ENCODE measurements at places on chromosomes 3 and 15.

DNA sequence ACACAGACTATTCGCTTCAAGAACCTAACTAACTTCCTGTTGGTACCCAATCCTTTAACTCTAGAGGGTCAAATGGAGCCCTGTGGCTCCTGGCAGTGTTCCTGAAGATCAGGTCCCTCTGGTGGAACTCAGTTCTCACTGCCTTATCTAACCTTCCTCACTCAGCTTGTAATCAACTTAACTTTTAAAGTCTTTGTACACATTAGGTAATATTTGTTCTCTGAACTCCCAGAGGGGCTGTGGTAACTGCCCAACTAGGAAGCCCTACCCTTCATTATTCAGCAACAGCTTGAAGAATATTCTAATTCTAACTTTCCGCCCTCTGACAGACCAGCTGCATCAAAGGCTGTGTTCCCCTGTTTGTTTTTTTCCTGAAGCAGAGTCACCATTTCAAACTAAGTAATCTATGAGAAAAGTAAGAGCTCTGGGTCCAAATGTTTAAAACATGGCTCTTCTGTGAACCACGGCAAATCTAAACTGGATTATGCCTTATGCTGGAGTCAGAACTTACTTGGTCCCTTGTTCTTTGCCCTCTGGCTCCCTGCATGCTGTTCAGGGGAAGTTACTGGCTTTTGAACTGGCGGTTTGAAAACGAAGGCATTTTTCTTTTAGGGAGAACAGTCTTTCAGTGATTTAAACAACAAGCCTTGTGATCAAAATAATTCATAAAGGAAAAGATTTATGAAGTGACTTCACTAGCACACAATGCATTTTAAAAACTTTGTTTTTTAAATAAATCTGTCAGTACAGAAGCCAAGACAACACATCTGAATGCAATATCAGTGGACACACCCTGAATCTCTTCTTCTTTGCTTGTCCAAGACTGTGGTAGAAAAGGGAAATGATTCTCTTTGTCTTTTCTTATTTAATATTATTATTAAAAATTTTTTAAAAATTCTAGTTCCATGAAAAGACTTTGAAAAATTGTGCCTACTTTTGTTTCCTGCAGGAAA lies 365.6 kb downstream of the TIGIT start:
- DNase-seq = no peak

DNA sequence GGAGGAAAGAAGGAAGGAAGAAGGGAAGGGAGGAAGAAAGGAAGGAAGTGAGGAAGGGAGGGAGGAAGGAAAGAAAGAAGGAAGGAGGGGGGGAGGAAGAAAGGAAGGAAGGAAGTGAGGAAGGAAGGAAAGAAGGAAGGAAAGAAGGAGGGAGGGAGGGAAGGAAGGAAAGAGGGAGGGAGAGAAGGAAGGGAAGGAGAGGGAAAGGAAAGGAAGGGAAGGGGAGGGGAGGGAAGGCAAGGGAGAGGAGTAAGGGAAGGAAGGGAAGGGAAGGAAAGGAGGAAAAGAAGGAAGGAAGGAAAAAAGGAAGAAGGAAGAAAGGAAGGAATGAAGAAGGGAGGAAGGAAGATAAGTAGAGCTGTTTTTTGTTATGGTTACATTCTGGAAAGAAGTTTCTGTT lies 141.2 kb downstream of the LRRC3B start:
- DNase-seq = no peak

GRCh38 chr3:5750874-5751640 lies 563.5 kb downstream of the EDEM1 start:
- no peak for DNase-seq

GRCh38 chr15:95277266-95277665 lies 1045.9 kb downstream of the MCTP2 start:
- DNase-seq = no peak

DNA sequence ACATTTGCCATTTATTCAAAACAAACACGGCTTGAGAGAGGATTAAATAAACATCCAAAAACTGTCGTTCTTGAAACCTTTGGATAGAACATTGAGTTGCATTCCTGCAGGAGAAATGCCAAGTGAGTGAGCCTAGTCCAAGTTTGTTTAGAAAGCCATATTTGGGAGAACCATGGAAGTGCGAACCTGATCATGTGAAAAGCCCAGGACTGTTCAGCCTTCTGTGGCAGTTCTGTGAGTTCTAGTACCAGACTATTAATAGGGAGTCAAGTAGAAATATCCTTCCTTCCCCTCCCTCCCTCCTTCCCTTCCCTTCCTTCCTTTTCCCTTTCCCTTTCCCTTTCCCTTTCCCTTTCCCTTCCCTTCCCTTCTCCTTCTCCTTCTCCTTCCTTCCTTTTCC lies 470.4 kb downstream of the LPP start:
- DNase-seq = no peak

GRCh38 chr3:55177749-55178148 lies 249.9 kb upstream of the LRTM1 start:
- DNase-seq = no peak

DNA sequence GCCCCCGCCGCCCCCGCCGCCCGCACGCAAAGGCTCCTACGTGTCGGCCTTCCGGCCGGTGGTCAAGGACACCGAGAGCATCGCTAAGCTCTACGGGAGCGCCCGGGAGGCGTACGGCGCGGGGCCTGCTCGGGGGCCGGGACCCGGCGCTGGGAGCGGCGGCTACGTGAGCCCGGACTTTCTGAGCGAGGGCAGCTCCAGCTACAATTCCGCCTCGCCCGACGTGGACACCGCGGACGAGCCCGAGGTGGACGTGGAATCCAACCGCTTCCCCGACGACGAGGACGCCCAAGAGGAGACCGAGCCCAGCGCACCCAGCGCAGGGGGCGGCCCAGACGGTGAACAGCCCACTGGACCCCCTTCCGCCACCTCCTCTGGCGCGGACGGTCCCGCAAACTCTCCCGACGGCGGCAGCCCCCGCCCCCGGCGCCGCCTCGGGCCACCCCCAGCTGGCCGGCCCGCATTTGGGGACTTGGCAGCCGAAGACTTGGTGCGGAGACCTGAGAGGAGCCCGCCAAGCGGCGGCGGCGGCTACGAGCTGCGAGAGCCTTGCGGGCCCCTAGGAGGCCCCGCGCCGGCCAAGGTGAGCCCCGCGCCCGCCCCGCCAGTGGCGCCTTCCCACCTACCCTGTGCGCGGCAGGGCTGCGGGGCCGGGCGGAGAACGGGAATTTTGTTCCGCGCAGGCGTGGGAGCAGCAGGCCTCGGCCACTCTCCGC lies 2.4 kb downstream of the SKOR1 start:
- no peak for DNase-seq

DNA sequence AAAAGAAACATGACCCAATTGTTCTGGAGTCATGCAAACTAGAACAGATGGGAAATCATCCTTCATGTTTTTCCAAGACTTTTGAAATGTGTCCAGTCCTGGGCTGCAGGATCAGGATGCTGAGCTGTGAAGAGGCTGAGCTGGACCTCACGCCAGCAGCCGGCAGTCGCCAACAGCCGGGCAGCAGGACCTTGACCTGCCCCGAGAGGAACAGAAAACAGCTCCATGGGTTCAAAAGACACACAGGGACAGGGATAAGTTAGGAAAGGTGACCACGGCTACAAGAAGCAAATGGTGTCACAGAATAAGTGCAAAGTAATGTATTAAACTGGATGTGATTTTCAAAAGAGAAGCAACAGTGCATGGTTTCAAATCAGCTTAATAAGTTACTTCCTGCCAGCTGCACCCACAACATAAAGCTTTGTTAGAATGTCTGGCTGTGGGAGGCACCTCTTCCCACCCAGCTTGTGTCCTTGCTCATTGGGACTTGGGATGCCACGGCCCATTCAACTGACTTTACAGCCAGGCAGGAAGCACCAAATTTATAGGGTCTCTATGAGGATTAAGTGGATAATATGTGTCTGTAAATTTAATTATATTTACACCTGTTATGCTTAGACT lies 266.4 kb downstream of the GABRG3 start:
- DNase-seq = no peak

- DNase-seq = no peak
Observed at GRCh38 chr3:168165390-168166269, 69.9 kb upstream of the GOLIM4 start.

- no peak for DNase-seq
Observed at GRCh38 chr3:138059261-138059660, 49.3 kb downstream of the CLDN18 start.

DNA sequence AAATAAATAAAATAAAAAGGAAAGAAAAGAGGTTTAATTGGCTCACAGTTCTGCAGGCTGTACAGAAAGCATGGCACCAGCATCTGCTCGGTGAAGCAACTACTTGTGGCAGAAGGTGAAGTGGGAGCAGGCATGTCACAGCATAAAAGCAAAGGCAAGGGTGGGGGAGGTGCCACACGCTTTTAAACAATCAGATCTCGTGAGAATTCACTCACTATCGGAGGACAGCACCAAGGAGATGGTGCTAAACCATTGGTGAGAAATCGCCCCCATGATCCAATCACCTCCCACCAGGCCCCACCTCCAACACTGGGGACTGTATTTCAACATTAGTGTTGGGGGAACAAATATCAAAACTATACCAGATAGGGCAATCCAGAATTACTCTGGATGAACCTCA lies 15.3 kb downstream of the SCG3 start:
- DNase-seq = no peak

DNA sequence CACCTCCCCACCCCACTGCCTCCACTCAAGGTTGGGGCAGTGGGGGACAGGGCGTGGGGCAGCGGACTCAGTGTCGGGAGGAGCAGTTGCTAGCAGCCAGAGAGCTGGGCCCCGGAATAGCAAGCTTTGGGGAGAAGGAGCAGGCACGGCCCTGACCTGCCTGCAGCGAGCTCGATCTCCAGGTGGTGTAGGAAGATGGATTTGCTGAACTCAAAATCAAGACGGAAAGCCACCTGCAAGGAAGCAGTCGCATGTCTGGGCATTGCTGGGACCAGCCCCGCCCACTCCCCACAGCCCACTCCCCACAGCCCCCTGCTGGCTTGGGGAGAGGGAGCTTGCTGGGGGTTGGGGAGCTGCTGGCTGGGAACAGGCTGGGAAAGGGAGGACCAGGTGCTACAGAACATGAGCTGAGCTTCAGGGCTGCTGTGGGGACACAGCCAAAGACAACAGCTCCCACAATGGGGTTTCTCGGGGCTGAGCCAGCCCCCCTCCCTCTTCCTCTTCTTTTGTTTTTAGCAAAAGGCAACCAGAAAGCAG lies 38.0 kb downstream of the FEM1B start:
- DNase-seq = no peak

DNA sequence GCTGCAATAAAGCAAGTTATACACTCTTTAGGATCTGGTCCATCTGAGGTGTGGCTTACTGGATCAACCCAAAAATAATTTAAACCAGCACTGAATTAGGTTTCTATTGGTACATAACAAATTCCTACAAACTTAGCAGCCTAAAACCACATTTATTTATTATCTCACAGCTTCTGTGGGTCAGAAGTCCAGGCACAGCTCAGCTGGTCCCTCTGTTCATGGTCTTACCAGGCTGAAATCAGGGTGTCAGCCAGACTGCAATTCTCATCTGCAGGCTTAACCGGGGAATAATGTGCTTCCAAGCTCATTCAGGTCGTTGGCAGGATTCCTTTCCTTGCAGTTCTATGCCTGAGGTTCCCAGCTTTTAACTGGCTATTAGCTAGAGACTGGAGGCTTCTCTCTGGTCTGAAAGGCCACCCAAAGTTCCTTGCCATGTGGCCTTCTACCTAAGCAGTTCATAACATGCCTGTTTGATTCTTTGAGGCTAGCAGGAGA lies 477.4 kb upstream of the WNT5A start:
- DNase-seq = no peak

GRCh38 chr3:9834520-9835380 lies 9.1 kb downstream of the RPUSD3 start:
- DNase-seq = no peak

GRCh38 chr3:71563827-71564226 lies 19.7 kb downstream of the FOXP1 start:
- no peak for DNase-seq

- DNase-seq = no peak
Observed at GRCh38 chr15:69320977-69321554, 22.4 kb downstream of the PAQR5 start.

- DNase-seq = no peak
Observed at GRCh38 chr3:24142127-24142526, 197.0 kb downstream of the NR1D2 start.

DNA sequence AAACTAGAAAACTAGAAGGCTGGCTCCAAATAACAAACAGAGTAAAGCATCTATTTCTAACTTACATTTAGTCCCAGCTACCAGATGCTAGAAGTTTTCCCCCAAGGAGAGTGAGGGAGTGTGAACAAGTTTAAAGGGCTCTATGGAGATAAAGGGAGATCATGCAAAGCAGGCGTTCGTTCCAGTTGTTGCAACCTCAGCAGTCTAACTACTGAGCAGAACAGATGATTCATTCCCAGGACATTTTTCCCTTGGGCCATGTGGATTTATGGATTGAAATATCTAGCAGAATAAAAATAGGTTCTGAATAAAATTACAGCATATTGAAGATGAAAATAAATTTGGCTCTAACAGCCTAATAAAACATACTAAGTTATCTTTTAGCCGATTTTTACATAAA lies 154.8 kb upstream of the TTC14 start:
- no peak for DNase-seq

DNA sequence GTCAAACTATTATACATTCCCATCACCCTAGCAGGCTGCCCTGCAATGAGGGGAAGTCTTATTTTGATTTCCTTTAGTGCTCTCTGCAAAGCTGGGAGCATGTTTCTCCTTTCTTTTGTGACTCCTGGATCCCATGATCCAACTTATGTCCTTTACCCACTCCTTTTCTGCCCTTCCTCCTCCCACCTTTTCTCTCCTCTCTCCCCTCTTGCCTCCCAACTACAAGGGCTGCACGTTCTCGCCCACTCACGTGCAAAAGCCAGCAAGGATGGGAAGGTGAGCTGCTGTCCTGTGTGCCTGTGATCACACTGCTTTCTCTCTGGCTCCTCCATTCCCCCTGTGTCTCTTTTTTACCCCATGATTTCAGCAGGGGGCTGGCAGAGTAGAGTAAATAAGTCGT lies 6.1 kb downstream of the VIPR1 start:
- no peak for DNase-seq

GRCh38 chr3:152405915-152406802 lies 137.4 kb downstream of the MBNL1 start:
- DNase-seq = no peak

GRCh38 chr15:35724626-35725025 lies 178.7 kb upstream of the DPH6 start:
- DNase-seq = no peak

GRCh38 chr3:117637666-117638065 lies 928.1 kb downstream of the TUSC7 start:
- DNase-seq = no peak

All from stimulated activated CD4-positive, alpha-beta T cell treated with anti-CD3 and anti-CD28 coated beads, Interleukin-4, amount 100 ng/mL, for 1 hour (primary cell).